ENCODE measurements at places on chromosomes 4 and X.

DNA sequence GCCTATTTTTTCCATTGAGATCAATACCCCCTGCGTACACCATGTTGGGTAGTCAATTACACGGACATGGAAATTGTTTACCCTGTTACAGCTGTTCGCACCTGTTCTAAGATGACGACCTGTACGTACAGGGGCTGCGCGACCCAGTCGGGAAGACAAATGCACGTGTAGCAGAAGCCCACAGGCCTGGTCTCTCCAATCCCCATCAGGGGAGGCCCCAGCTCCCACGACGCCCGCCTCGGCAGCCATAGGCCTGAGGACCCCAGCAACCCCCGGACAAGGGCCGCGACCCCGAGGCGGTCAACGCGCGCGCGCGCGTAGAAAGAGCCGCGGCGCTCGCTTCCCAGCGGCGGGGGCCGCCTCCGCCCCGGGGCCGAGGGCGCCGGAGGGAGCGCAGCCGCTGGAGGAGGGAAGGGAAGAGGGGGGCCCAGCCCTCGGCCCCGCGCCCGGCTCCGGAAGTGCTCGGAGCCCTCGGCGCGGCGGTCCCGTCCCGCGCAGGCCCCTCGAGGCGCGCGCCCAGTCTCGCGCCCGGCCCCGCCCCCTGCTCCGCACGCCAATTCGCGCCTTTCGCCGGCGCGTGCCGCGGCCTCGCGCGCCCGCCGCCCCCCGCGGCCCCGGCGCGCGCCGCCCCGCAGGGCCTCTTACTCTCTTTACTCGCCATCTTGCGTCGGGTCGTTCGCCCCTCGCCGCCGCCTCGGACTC lies 618 bp downstream of the RBBP7 start:
- DNase-seq, result no peak

DNA sequence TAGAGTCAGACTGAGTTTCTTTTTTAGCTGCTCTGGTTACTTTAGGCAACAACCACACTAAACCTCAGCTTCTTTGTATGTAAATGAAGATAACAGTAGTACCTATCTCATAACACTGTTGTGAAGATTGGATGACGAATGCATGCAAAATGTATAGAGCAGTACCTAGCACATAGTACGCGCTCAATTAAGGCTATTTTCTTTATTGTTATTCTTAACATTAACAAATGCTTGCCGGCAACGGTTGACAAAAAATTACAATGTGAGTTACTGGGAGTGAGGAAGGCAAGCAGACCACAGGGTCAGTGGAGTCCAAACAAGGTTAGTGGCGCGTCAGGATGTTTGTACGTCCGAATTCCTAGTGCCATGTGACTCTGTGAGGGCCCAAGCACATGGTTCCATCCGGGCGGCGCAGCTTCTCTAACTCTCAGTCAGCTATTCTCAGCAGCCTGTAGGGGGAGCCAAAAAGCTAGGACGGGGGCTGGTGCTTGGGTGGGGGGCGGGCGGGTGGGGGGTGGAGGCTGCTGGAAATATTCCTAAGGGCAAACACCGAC lies 821 bp upstream of the NALF2 start:
- no peak for DNase-seq

DNA sequence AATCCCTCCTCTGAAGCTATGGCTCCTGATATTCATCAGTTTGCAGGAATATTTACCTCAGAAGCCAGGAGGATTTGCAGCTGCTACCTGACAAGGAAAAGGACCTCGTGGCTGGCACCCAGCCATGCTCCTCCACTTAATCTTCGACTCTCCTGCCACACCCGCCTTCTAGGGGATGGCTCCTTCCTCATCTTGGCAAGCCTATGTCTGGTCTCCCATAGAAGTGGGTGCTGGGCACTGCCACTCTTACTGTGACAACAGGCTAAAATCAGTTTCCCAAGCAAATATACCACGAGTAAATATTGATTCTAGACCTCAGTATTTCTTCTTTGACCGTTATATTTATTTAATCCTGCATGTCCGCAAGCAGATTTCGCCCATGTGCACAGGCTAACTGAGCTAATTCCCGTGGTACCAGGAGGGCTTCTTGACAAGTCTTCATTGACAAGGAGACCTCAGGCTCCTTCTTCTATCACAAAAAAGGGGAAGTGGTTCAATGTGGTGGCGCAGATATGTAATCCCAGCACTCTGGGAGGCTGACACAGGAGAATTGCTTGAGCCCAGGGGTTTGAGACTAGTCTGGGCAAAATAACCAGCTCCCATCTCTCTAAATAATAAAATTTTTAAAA lies 52.6 kb upstream of the DCTD start:
- DNase-seq, result no peak

- no peak for DNase-seq
Measured at GRCh38 chr4:129109965-129110824, 14.2 kb downstream of the C4orf33 start.

GRCh38 chrX:51332188-51332942 lies at the start of gene NUDT10:
Gene NUDT10 (plus strand): TSS chrX:51332822. CDS start chrX:51332966, 144 bp downstream.
- no peak for DNase-seq

- DNase-seq, result no peak
Measured at GRCh38 chrX:107485013-107485412, 35.6 kb downstream of the FRMPD3 start.

- no peak for DNase-seq
Measured at GRCh38 chrX:130055899-130056298, 54.4 kb downstream of the ELF4 start.

GRCh38 chr4:123699880-123700771 lies 303.5 kb downstream of the SPRY1 start:
- DNase-seq, result peak; percentile 90

DNA sequence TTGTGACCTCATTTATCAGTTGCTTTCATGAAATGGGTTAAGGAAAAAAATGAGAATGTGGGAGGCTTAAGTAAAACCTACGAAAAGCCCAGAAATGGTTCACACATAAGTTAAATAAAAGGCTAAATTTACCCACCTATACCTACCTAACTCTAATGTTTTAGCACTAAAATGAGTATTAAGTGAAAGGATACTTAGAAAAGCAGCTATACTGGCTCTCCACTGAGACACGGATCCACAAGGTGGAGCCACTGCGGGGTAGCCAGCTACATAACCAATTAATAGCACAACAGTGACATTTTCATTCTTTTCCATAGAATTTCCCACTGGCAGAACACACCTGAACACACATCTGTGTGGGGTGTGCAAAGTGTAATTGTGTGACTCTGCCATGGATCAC lies 101.9 kb downstream of the MAML3 start:
- DNase-seq, result no peak

GRCh38 chr4:185532795-185533324 lies 2.4 kb downstream of the PDLIM3 start:
- no peak for DNase-seq

- no peak for DNase-seq
Measured at GRCh38 chrX:125404667-125405160, 85.0 kb downstream of the TEX13C start.

- DNase-seq, result no peak
Measured at GRCh38 chrX:123975180-123975579, 13.7 kb downstream of the STAG2 start.

GRCh38 chrX:38961936-38962335 lies 160.7 kb downstream of the MID1IP1 start:
- no peak for DNase-seq

DNA sequence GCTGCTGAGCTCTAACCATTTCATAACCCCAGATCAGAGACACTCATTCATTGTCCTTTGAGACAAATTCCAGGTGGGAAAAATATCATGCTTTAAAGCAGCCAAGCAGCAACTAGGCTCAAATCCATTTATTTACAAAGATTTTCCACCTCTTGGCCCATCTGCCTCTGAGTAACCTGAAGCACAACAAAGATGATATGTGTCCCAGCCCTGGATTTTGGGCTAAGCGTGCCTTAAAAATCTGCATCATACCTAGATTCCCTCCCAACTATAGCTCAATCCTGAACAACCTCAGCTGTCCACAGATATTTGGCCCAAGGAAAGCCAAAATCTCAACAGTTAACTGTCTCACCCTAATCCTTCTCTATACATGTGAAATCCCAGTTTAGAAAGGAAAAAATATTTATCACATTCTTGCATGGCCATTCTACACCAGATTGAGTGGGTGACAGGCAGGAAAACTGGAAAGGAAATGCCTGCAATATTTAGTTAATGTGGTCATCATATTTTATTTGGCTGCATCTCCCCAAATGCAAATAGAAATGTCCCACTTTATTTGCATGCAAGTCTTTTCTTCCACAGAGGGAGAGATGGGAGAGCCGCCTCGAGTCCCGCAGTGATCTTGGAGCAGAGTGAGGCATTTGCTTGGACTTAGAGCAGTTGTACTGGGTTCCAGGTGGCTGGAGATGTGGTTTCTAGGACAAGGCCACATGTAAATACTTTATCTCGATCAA lies 146.4 kb upstream of the EOLA2 start:
- peak; percentile 41 for DNase-seq

GRCh38 chr4:54187148-54187547 lies 41.9 kb upstream of the PDGFRA start:
- DNase-seq, result no peak

- DNase-seq, result no peak
Measured at GRCh38 chr4:145840162-145840768, 98.4 kb downstream of the ZNF827 start.

GRCh38 chr4:76177709-76178108 lies 29.5 kb upstream of the NUP54 start:
- no peak for DNase-seq

DNA sequence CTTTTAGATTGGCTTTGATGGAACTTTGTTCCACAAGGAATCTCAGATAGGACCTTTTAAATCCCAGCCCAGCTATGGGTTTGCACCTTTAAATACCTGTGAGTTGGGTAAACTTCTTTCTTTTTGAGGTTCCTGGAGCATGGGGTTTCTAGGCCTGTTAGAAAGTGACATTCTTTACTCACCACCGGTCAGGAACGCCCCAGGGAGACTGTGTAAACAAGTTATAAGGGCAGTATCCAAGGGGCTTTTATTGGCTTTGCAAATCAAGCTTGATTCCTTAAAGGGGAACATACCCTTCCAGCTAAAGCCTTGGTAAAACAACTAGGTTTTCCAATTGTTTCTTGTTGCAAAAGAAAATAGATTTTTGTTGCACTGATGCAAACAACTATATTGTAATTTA lies 93.4 kb downstream of the TENT5D start:
- no peak for DNase-seq

DNA sequence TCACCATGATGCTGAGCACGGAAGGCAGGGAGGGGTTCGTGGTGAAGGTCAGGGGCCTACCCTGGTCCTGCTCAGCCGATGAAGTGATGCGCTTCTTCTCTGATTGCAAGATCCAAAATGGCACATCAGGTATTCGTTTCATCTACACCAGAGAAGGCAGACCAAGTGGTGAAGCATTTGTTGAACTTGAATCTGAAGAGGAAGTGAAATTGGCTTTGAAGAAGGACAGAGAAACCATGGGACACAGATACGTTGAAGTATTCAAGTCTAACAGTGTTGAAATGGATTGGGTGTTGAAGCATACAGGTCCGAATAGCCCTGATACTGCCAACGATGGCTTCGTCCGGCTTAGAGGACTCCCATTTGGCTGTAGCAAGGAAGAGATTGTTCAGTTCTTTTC lies 4.0 kb downstream of the HNRNPH2 start:
- no peak for DNase-seq

GRCh38 chr4:7256984-7257810 lies 64.9 kb downstream of the SORCS2 start:
- no peak for DNase-seq

GRCh38 chr4:26748811-26749210 lies 111.8 kb upstream of the STIM2 start:
- DNase-seq, result no peak

GRCh38 chr4:8023696-8024033 lies 84.0 kb upstream of the AFAP1 start:
- DNase-seq, result no peak

GRCh38 chrX:12929701-12930100 lies 23.3 kb downstream of the TLR8 start:
- no peak for DNase-seq

DNA sequence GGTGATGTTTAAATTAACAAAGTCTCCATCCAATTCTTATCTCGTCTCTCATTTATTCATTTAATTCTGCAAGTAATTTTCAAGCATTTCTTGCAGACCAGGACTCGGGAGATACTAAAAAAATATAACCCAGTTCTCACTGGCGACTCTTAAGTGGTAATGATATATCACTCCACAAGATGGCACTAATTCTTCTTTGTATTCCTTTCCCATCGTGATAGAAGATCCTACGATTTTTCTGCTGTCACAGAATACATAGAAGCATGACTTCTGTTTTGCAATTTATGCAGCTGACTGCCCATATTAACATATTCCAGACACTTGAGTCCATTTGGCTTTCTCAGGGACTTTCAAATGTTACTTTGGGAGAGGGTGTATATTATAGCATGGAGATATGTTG lies 64.0 kb upstream of the FGF13 start:
- DNase-seq, result no peak

- DNase-seq, result peak; percentile 62
Measured at GRCh38 chr4:181548873-181549575, 694.2 kb upstream of the TENM3 start.

GRCh38 chr4:21778702-21779101 lies 169.9 kb downstream of the KCNIP4 start:
- DNase-seq, result no peak

GRCh38 chr4:176309046-176309445 lies 10.7 kb upstream of the SPCS3 start:
- no peak for DNase-seq

DNA sequence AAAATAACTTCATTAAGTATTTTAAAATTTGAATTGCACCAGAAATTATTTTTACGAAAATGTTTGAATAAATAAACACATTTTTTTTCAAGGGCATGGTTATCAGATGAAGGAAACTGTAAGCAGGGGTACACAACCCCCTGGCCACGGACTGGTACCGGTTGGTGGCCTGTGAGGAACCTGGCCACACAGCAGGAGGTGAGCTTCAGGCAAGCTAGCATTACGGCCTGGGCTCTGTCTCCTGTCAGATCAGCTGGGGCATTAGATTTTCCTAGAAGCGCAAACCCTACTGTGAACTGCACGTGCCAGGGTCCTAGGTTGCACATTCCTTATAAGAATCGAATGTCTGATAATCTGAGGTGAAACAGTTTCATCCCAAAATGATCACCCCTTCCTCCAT lies 1499.7 kb upstream of the AGA start:
- no peak for DNase-seq

- no peak for DNase-seq
Measured at GRCh38 chr4:123741906-123742305, 345.3 kb downstream of the SPRY1 start.

GRCh38 chrX:82695066-82695465 lies 813.0 kb upstream of the POU3F4 start:
- DNase-seq, result no peak

DNA sequence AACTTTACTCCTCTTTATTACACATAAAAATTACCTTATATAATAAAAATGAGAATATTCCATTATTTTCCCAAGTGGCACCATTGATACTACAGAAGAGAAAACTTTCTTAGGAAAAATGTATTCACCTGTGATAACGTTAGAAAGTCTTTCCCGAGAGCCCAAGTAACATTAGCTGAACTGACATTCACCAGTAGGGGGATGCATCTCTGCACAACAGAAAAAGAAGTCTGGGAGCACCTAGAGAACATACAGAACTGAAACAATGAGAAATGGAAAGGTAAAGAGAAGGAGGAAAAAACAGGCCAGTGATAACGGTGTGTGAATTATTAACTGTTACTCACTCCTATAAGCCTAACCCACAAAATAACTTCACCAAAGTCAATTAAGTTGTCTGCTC lies 423.3 kb downstream of the CENPC start:
- DNase-seq, result no peak

GRCh38 chrX:12197030-12197429 lies 58.8 kb downstream of the FRMPD4 start:
- DNase-seq, result no peak

Measured in AG04449 (cell line).